ENCODE measurements at places on chromosomes 13 and 19.

- no peak for DNase-seq
These were observed 25.8 kb downstream of the LACC1 start for GRCh38 chr13:43905435-43906031.

DNA sequence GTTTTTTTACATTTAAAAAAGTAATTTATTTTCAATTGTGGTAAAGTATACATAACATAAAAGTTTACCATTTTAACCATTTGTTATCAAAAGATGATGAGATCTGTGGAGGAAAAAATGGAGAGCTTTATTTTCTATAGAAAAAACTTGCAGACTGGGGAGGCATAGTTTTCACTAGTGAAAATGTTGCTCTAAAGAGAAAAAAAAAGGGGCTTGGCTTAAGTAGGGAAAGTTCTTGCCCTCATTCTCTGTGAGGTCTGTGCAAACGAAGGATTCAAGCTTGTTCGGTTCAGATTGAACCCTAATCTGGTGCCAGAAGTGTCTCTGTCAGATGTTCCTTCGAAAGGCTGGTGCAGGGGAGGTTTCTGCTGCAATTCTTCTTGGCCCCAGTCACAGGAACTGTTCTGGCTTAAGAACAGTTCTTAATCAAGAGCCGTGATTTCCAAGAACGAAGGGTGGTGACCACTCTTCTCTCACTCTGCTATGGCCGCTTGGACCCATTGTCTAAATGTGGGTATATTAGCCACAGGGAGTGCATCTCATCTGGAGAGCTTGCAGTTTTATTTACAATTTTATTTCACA is 42.1 kb downstream of the PCCA start:
- DNase-seq = no peak

DNA sequence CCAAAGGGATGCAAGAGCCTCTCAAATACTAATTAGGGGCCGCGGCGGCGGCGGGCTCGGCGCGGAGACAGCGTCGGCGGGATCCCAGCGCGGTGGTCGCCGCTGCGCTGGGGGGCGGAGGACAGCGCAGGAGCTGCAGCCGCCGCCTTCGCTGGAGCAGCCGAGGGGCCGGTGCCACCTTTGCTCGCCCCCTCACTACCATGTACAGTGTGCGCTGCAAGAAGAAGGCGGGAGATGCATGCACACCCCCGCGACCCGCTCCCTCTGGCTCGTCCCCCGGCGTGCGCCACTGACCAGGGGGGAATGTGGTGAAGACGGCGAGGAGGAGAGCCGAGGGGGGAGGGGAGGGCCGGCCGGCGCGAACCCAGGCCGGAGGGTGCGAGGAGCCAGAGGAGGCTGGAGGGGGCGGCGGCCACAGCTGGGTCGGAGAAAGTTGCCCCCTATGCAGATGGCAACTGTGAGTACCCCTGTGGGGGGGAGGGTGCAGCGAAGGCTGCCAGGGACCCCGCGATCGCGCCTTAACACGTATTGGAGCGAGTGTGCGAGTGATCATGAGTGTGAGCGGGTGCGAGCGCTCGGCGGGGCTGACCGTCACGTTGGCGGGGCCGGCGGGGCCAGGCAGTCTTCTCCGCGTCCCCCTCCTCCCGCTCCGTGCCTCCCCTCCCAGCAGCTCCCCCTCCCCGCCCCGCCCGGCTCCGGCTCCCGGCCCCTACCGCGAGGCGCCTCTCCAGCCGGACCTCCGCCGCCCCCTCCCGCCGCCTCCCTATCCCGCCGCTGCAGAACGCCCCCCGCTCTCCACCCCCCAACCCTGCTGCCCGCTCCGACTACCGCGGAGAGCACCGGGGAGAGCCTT is 808 bp downstream of the SLITRK5 start:
- no peak for DNase-seq

DNA sequence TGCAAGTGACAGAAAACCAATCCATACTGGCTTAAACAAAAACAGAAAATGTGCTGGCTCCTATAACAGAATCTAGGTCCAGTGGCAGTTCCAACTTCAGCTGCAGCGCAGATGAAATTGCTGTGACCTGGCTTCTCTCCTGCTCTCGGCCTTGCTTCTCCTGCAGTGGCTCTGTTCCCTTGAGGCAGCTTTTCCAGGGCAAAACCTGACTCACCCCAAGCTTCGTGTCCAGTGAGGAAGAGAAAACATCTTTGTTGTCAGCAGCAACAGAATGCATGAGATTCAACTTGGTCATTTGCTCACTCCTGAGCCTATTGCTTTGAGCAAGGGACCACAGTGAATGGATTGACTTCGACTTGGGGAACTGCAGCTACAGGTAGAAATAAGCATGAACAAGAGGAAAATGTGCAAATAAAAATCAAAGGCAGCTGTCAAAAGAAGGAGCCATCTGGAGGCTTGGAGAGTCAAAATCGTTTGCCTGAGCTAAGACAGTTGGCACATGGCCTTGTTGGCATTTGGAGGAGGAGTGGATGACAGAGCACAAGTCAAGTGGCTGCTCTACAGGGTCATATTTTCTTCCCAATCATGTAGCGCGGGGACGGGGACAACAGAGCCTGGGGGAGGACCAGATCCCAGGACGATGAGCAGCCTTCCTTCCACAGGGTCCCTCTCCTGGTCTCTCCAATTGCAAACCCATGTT is 523.4 kb downstream of the FGF9 start:
- no peak for DNase-seq

DNA sequence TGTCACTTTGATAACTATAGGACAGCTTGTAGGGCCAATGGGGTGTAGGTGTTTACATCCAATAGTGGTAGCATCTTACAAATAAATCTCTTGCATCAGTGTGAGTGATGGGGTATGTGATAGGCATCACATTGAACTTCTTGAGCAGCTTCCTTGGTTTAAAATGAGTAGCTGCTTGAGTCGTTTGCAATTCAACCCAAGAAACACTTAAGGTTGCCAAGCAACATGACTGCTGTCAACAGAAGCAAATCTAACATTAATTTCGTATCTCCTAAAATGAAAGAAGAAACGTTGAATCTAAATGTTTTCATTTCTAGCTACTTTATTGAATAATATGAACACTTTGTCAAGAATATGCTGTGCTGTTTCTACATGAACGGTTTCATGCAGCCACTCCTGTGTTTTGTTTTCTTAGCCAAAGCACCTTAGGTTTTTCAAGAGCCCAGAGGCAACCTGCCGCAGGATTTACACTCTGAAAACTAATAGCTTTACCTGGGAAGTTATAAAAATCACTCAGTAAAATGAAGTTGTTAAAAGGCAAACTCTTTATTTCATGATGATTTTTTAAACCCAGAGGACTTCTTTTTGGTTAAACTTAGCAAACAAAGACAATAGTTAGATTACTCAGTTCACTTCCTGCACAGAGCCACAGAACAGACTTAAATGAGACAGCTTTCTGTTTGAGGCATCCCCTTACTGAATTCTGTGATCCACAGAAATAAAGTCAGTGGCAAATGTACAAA is 305.2 kb downstream of the MTUS2 start:
- DNase-seq = no peak

GRCh38 chr19:13104360-13104847 is 1.7 kb upstream of the LYL1 start:
- peak; percentile 71 for DNase-seq

- DNase-seq = no peak
These were observed 3.7 kb downstream of the PSG9 start for GRCh38 chr19:43265664-43266025.

DNA sequence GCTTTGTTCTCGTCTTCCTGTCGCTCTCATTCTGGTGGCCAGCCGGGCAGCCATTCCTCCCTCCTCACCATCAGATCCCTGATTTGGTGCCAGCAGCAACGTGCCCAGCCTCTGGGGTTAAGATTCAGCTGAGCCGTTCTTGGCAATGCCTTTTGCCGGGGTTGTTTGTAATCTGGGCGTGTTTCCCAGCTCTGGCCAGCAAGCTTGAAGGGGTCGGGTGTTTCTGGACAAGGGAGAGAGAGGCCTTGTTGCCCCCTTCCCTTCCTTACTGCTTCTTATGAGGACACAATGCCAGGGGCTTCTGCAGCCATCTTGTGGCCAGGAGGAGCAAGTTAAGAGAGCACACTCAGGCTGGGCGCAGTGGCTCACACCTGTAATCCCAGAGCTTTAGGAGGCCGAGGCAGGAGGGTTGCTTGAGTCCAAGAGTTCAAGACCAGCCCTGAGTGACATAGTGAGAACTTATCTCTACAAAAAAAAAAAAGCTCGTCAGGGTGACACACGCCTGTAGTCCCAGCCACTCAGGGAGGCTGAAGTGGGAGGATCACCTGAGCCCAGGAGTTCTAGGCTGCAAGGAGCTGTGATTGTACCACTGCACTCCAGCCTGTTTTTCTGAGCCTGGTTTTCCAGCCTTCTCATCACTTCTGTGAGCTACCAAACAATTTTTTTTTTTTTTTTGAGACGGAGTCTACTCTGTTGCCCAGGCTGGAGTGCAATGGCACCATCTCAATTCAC is 10.7 kb upstream of the CRTC1 start:
- DNase-seq = no peak

GRCh38 chr13:78197231-78197630 is 278.6 kb upstream of the EDNRB start:
- no peak for DNase-seq

DNA sequence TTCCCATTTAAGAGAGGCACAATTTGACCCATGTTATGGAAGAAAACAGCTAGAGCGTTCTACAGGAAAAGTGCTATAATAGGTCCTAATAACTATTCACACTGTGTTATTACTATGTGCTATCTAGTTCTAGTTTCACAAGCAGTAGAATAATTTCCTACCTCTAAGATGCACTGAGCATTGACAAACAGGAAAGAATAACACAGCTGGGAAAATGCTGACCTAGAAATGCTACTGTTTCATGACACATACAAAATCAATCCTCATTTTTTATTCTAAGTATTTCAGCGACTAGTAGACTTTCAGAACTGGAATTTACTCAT is 259.5 kb downstream of the ITGBL1 start:
- DNase-seq = no peak

DNA sequence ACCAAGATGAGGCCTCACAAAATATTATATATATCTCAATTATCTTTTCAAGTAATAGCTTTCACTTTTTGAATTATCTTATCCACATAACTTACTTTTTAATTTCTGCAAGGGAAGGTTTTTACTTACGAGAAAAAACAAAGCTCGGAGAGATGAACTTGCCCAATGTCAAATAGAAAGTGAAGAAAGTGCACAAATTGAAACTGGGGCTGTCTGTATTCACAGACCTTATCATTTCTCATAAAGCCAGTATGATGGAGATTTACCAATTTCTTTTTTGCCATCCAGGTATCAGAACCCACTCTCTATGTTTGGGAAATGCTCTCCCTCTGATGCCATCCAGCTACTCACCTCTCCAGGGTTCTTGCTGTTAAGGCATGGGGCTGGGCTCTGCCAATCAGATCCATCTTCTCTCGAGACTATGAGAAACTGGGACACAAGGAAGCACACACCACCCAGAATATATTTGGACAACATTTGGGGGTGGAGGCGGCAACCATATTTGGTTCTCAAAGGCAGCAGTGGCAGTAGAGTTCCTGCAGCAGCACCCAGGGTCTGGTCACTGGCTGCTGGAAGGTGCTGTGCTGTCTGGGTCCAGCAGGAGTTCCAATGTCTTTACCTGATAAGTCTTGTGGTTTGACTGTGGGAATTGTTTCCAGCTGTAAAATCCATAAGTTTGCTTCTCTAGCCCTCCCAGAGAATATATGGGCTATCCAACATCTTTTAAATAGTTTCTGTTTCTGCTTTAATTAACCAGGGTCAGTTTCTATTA is 45.8 kb upstream of the SCEL start:
- DNase-seq = no peak

GRCh38 chr13:23159205-23159759 is 21.5 kb upstream of the SGCG start:
- peak; percentile 5 for DNase-seq

DNA sequence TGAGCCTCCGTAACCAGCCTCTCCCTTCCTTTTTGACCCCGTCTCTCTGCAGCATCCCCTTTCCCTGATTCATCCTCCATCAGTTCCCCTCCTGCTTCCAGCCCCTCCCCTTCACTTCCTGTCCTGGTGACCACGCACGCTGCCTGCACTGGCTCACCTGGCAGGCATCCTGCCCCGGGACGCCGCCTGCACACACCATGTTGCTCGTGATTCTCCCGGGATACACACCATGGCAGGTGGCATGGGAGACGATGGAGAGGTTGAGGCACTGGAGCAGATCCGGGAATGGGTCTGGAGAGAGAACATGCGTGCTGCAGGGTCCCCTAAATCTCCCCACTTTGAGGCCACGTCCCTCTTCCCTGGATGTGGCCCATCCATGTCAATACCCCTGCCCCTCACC is 4.2 kb downstream of the KLK12 start:
- no peak for DNase-seq

DNA sequence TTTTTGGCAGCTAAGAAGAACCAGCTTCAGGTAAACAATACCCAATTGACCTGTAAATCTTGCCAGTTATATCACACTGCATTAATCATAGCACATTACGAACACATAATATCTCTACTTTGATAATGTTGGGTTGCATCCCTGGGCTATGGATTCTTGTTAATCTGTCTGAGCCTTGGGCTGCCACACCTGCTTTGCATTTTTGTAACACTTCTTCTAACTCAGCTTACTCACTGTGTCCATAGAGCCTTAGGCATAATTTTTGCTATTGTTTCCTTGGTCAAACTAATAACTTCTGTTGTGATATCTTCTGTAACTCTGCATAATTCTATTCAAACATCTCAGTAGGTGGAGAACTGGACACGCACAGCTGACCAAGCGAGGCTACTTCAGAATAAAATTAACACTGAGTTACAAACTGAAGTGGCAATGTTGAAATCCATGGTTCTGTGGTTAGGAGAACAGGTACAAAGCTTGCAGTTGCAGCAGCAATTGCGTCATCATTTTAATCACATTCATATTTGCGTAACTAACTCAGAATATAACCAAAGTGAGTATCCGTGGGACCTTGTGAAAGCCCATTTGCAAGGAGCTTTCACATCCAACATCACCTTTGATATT is 6.4 kb downstream of the ZNF350 start:
- DNase-seq = no peak

- DNase-seq = no peak
These were observed 24.2 kb downstream of the RANBP3 start for GRCh38 chr19:5953680-5954213.

- no peak for DNase-seq
These were observed 150.6 kb downstream of the LHFPL6 start for GRCh38 chr13:39452417-39452816.

- DNase-seq = no peak
These were observed 68.4 kb upstream of the KCTD4 start for GRCh38 chr13:45269204-45269603.

GRCh38 chr19:47540748-47541147 is 25.9 kb upstream of the NAPA start:
- no peak for DNase-seq

DNA sequence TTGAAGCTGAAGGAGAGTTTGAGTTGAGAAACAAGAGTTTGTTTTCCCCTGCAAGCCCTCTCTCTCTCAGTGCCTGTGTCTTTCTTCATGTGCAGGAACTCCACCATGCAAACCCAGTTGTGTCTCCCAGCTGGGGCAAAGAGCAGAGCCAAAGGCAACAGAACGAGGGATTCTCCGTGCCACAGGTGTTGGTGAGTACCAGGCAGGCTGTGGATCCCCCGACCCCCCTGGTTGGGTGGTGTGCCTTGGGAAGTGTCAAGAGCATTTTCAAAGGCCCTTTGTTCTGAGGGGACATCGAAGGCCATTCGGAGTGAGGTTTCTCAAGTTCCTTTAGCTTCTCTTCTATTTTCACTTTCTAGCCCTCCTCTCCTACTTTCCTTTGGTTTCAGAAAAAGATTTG is 5.6 kb downstream of the ZNF333 start:
- DNase-seq = no peak

- DNase-seq = no peak
These were observed 90.2 kb downstream of the MAP4K1 start for GRCh38 chr19:38527466-38528136.

Measured in stimulated activated CD4-positive, alpha-beta T cell treated with anti-CD3 and anti-CD28 coated beads, Interleukin-12 subunit alpha, Interleukin-12 subunit beta, amount 100 ng/mL, for 4 hours (primary cell).